Suppressor macrophage (primary cell): ENCODE measurements at places on chromosomes 7 and 10.

- no peak for DNase-seq
Measured at GRCh38 chr10:74249865-74250264, 98.8 kb downstream of the ADK start.

GRCh38 chr10:113059371-113059780, 109.3 kb downstream of the TCF7L2 start:
- no peak for DNase-seq

DNA sequence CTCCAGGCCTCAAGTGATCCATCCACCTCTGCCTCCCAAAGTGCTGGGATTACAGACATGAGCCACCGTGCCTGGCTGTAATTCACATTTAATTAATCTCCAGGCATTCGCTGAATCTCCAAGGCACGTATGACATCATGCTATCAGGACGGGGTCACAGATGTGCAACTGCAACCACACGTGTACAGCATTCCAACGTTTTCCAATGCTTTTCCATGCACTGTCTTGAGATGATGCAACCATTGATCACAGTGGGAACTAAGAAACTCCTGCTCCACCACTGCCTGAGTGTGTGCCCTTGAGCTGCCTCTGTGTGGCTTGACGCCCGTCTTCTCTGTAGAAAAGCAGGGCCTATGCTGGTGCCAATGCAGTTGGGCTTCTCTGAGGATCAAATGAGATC, 119.8 kb upstream of the LYZL2 start:
- no peak for DNase-seq

DNA sequence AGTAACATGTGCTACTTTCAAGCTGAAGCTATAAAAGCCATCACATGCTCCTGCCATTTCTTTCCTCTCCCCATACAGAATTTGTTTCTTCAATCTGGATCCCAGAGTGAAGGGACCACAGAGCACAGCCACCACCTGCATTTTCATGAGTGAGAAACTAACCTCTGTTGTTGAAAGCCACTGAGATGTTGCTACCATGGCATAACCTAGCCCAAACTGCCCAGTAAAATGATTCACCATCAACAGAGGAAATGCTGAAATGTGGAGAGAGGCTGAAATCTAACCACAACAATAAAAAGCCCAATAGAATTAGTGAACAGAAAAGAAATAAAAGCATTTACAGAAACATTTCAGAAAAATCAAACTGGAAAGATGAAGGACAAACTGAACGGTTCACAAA, 125.2 kb downstream of the AMPH start:
- DNase-seq: no peak

GRCh38 chr7:4725014-4725849, 43.1 kb downstream of the FOXK1 start:
- DNase-seq: peak; percentile 84

- DNase-seq: no peak
Measured at GRCh38 chr10:133590970-133591359, 25.6 kb upstream of the SYCE1 start.

- no peak for DNase-seq
Measured at GRCh38 chr10:126549344-126549743, 121.1 kb downstream of the C10orf90 start.

DNA sequence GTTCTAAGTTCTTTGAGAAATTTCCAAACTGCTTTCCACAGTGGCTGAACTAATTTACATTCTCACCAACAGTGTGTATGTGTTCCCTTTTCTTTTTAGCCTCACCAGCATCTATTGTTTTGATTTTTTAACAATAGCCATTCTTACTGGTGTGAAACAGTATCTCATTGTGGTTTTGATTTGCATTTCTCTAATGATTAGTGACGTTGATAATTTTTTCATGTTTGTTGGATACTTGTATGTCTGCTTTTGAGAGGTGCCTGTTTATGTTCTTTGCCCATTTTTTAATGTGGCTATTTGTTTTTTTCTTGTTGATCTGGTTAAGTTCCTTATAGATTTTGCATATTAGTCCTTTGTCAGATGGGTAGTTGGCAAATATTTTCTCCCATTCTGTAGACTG, 191.4 kb downstream of the AGMO start:
- no peak for DNase-seq

DNA sequence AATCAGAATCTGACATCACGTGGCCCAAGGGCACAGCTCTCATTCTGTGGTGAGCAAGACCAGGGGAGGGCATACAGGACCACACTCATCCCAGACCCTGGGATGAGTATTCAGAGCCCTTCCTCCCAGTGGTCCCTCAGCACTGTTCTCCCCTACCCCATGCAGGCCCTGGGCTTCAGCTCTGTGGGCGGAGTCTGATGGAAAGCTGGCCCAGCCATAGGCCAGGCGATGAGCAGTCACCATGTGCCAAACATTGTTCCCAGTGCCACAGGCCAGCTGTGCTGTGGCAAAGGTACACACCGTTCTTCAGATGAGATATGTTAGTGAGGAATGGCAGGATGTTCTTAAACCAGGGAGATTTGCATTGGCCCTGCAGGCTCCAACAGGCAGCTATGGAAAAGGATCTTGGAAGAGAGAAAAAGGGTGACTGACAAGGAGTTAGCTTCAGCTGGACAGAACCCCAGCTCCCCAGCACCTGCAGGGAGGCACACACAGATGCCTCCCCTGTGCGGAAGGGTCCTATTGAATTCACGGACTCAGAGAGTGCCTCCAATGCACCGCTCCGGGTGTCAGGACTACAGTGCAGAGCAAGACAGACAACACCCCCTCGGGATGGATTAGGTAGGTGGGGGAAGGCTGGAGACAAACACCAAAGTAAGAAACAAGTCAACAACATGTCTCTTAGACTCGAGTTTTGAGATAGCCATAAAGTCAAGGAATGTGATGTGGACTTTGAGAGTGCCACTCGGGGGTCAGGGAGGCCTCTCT, 596.0 kb upstream of the MGMT start:
- DNase-seq: no peak

DNA sequence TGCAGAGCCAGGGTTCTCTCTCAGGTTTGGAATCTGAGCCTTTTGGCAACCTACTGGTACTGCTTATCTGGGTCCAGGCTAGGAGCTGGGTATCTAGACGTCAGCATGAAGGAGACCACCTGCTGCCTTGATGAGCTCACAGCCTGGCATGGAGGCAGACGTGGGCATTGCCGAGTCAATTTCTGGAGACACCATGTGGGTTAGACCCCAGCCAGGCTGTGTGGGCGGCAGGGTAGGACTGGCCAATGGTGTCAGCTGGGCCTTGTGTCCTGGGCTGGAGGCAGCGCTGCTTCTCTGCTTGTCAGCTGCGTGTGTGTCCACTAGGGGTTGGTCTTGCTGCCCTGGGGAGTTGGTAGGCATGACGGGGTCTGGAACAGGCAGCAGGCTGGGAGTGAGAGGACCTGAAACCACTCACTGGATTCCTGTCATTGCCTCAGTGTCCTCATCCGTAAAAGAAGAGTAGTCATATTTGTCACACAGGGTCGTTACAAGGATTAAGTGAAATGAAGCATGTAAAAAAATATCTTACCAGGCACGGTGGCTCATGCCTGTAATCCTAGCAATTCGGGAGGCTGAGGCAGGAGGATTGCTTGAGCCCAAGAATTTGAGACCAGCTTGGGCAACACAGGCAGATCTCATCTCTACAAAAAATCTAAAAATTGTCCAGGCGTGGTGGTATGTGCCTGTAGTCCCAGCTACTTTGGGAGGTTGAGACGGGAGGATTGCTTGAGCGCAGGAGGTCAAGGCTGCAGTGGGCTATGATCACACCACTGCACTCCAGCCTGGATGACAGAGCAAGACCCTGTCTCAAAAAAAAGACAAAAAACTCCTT, 31.7 kb upstream of the ANKRD2 start:
- peak; percentile 48 for DNase-seq

- DNase-seq: no peak
Measured at GRCh38 chr10:110531687-110532086, 34.0 kb downstream of the DUSP5 start.

GRCh38 chr10:124697837-124698544, 46.2 kb downstream of the FAM53B start:
- peak; percentile 55 for DNase-seq

GRCh38 chr7:149007611-149008010, 20.7 kb downstream of the PDIA4 start:
- DNase-seq: no peak

- DNase-seq: peak; percentile 67
Measured at GRCh38 chr10:47361293-47361692, 13.1 kb downstream of the RBP3 start.

GRCh38 chr7:81886211-81886764, 116.4 kb upstream of the HGF start:
- DNase-seq: no peak

- no peak for DNase-seq
Measured at GRCh38 chr7:7795630-7796121, 77.3 kb upstream of the RPA3 start.

DNA sequence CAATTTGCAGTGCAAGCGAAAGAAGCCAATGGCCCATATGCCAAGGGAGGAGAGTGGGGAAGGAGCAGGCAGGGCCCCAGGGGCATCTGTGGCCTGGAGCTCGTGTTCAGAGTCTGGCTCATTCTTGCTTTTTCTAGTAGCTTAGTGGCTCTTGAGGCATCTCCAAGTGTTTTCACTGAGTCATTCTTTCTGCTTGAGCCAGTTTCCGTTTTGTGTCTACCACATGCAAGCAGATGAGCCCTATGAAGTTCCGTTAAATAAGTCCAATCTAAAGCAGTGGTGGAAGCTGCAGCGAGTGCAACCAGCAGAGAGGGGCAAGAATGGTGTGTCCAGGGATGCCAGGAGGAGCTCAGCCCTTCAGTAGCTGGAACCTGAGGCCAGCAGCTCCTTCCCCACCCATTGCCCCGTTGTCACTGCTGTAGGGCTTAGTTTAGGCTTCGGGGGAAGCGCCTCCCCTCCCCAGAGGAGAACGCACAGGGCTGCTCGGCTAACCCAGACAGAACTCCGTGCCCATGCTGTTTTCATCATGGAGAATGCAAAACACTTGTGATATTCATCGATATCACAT, 57.4 kb upstream of the EBF3 start:
- DNase-seq: no peak

- DNase-seq: no peak
Measured at GRCh38 chr7:46979439-46979838, 602.5 kb downstream of the TNS3 start.

- no peak for DNase-seq
Measured at GRCh38 chr7:139592801-139593461, 69.4 kb downstream of the CLEC2L start.

DNA sequence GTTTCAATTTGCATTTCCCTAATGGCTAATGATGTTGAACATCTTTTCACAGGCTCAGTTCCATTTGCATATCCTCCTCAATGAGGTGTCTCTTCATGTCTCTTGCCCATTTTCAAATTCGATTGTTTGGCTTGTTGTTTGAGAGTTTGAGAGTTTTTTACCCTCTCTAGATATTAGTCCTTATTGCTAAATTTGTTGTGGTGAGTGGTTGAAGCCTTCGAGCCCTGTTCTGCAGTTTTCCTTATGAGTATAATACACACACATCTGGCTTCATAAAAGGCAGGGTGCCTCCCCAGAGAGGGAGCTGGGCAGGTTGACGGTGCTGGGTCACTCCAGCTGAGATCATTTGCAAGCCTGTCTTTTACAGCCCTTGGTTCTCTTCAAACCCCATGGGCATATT, 65.1 kb downstream of the RGS10 start:
- no peak for DNase-seq

DNA sequence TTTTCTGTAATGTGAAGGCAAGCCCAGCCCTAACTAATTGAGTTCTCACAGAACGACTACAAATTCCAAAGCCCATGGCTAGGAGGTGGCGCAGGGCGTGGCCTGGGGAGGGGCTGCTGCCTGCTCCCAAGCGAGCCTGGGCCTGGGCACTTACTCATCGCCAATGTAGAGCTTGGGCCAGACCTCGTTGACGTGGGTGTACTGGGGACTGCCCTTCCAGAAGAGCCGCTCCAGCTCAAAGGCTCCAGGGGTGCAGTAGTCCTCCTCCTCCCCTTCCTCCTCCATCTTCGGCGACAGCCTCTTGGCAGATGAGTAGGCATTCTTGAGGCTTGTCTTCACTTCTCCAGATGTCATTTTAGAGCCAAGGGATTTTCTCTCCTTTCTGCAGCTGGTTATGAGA, 53.3 kb upstream of the SAMD8 start:
- DNase-seq: no peak

DNA sequence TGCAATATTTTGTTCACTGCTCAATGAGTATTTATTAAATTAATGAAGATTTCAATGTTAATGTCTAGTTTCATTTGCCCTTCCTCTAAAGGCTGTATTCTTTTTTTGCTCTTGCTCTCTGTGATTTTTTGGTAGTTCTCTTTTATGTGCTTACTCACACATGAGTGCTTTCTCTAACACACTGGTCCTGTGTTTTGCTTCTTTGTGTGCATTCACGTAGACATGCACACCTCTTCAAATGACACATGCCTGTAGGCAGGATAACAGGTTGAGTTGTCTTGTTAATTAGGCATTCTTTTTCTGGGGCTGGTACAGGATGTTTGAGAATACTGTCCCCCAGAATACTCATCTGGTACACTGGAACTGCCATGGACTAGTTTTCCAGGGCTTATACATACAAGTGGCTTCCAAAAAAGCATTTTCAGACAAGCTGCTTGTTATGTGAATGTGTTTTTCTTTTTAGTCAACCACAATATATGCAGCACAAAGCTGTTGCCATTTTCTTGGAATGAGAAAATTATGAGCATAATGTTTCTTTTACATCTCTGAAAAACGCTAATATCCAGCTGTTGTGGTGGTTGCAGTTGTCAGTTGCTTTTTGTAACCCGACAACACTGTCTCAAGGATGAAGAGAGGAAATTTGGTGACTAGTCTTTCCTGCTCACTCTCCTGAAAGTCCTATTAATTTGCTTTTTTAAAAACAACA, 416.4 kb downstream of the AUTS2 start:
- DNase-seq: no peak
